Activated T-helper 1 cell treated with anti-CD3 and anti-CD28 coated beads, Interleukin-2, amount 50 U/mL, for 16 hours (primary cell): ENCODE measurements at places on chromosomes 12 and 14.

DNA sequence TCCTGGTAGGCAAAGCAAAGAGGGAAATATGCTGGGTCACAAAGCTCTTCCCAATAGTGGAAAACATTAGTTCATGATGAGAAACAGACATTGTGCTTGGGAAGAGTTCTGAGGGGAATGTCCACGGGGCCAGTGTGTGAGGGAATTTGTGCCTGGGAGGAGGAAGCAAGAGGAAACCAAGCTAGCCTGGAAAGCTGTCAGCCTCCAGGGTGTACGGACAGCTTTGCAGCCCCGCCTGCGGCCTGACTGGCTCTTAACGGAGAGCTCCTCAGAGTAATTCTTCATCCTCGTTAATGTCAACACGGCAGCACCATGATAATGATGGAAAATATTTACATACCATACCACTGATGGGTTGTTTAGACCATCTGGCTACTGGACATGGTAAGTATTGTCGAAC lies 32.4 kb downstream of the PITPNM2 start:
- no peak for DNase-seq

GRCh38 chr12:18576648-18577047 lies 161.2 kb downstream of the PLCZ1 start:
- DNase-seq = no peak

- DNase-seq = no peak
Measured at GRCh38 chr12:92493816-92494215, 209.0 kb upstream of the PLEKHG7 start.

DNA sequence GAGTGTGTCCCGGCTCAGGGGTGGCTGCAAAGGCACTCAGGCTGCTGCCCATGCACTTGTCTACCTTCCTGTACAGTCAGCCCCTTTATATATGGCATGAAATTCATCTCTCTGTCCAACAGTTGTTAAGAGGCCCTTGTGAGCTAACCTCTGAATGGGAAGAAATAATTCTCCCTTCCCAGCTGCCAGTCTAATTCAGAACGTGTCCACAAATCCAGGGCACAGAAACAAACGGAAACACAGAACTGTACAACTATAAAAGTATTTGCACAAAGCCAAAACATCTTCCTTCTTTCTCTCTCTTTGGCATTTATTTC lies 849 bp downstream of the KRT5 start:
- no peak for DNase-seq

DNA sequence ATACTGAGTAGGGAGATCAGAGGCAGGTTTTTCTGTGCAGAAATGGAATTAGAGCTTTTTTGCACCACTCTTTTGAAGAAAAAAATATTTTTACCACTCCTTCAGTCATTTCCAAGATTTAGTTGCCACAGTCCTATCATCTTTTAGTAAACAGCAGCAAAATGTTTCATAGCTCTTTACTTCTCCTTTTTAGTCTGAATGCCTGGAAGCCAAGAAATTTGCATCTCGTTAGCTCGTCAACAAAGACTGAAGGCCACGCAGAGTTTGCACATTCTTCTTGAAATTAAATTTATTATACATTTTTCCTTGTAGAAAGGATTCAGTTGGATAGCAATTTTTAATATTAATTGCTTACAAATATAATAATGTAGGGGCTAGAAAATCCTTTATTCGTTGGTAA lies 544.5 kb upstream of the ATP2B1 start:
- DNase-seq = no peak

DNA sequence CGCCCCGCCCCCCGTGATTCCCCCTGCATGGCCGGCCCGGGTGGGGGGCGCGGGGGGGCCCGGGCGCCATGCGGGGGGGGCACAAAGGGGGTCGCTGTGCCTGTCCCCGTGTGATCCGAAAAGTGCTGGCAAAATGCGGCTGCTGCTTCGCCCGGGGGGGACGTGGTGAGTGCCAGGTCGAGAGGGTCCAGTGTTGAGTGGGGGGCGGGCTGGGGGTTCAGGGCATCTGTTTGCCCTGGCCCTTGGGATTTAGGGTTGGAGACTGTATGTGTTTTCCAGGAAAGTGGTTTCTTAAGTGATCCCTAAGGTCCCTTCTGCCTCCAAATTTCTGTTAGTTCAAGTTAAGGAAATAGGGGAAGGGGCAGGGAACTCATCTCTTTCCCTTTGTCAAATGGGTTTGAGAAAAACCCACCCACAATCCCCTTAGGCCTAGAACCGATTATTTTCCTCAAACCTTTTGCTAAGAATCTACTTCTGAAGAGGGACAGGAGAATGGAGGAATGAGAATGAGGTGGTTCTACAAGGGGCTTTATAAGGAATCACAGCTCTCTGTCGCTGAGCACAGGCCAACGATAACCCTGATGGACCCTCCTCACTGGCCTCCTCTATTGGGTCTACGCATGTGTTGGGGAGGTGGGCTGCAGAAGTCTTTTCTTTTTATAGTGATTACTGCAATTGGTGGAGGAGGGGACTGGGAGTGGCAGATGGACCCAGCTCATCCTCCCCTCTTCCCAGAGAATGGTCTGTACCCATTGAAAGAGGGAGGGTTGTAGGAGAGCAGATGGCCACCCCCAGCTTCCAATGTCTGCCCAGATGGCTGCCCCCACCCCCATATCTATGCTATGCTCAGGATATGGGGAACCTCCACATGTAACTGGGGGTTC lies 834 bp downstream of the ARHGEF25 start:
- no peak for DNase-seq

GRCh38 chr12:28026701-28027100 lies 54.2 kb upstream of the PTHLH start:
- DNase-seq = no peak
